ENCODE measurements at places on chromosomes 4 and X.

GRCh38 chr4:42460043-42460442 is 62.8 kb downstream of the SHISA3 start:
- DNase-seq = no peak

DNA sequence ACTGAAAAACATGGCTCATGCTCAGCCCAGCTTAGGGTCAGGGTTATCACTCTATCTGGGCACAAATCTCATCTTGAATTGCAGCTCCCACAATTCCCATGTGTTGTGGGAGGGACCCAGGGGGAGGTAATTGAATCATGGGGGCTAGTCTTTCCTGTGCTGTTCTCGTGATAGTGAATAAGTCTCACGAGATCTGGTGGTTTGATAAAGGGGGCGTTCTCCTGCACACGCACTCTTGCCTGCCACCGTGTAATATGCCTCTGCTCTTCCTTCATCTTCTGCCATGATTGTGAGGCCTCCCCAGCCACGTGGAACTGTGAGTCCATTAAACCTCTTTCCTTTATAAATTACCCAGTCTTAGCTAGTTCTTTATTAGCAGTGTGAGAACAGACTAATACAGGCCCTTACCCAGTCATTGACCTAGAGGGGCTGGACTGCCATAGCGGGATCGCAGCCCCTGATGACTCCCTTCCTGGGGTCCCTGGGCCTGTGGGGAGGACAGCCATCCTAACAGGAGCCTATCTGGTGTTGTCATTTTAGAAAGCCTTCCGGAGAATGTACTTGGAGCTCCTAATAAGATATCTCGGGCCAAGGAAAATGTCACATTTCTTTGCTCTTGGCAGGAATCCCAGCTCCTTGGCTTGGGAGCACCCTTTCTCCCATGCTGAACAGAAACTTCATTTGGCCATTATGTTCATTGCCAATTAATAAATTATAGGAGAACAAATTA is 112.6 kb downstream of the PHKA2 start:
- no peak for DNase-seq

GRCh38 chrX:49845701-49846403 is 16.7 kb downstream of the PAGE4 start:
- DNase-seq = no peak

DNA sequence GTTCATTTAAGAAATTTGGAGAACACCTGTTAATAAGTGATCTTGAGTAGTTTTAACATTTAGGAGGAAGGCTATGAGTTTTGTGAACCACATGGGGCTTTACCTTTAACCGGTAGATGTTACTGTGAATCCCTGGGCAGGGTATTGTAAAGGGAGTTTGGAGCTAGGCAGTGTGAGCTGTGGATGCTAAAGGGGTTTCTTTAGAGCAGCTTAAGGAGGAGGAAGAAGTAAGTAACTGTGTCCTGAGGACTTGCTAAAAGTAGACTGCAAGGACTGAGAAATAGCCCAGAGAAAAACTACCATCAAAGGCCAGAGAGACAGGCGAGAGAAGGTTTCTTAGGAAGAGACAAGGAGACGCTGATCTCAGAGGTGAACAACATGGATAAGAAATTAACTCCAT is 5.6 kb downstream of the RHOH start:
- no peak for DNase-seq

GRCh38 chr4:57424232-57424897 is 314.2 kb upstream of the IGFBP7 start:
- DNase-seq = no peak

GRCh38 chr4:185502386-185502785 is 30.9 kb upstream of the CCDC110 start:
- DNase-seq = no peak

- no peak for DNase-seq
These were observed 4.9 kb downstream of the CPEB2 start for GRCh38 chr4:15007201-15007600.

GRCh38 chrX:109448282-109448938 is 33.5 kb downstream of the GUCY2F start:
- DNase-seq = no peak

GRCh38 chr4:119337010-119337409 is 15.1 kb upstream of the FABP2 start:
- peak; percentile 58 for DNase-seq

GRCh38 chr4:185506422-185506821 is 28.9 kb downstream of the PDLIM3 start:
- no peak for DNase-seq

DNA sequence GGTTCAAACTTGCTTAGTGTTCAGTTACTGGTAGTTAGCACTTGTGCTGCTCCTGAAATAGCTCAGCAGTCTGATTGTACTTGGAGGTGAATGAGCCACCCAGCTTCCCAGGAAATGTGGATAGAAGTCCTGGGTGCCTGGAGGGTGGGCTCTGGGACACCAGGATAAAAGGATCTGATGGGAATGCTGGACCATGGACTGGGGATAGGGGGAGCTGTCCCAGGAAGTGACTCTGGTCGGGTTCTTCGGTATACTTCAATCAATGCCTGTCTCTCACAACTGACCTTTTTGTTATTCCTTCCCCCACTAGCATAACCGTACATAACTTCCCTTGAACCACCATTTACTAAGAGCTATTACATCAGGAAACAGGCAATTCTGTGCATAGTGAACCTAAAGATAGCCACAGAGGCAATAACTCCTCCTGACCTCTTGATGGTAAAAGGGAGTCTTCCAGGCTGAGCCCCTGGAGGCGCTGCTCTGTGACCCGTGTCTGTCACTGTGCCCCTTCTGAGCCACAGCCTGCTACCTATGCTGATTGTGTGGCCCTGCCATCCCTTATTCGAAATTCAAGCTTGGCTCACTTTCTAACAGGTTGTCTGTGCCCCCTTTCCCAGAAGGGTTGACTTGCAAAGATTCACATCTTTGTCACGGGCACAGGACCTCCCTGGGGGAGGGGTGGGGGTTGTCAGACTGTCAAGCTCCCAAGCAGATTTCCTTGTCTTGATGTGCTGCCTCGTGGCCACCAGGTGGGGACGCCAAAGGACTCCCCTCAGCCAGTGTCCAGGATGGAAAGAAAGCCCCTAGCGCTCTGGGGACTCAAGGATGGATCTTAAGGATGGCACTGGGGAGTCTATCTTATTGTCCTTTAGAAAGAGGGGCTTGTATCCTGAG is 24.5 kb upstream of the WDR1 start:
- no peak for DNase-seq

- DNase-seq = no peak
These were observed 831.8 kb upstream of the HS3ST1 start for GRCh38 chr4:12260453-12260852.

GRCh38 chr4:10480616-10481015 is 23.4 kb upstream of the ZNF518B start:
- DNase-seq = no peak

DNA sequence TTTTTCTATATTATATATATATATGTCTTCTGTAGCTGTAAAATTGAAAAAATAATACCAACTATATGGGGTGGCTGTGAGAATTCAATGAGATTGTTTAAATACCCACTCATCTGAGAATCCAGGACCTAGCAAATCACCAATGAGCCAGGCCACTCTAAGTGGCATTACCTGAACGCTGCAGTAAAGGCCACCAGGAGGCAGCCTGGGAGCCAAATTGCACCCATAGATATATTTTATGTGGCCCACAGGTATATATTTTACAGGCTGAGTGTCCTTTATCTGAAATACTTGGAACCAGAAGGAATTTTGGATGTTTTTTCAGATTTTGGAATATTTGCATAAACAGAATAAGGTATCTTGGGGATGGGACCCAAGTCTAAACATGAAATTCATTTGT is 58.2 kb upstream of the C4orf50 start:
- no peak for DNase-seq

GRCh38 chrX:107894038-107894437 is 68.4 kb downstream of the MID2 start:
- DNase-seq = peak; percentile 73

- DNase-seq = no peak
These were observed 64.6 kb downstream of the RHOH start for GRCh38 chr4:40261231-40262076.

GRCh38 chr4:87093443-87094123 is 126.8 kb downstream of the KLHL8 start:
- peak; percentile 74 for DNase-seq

DNA sequence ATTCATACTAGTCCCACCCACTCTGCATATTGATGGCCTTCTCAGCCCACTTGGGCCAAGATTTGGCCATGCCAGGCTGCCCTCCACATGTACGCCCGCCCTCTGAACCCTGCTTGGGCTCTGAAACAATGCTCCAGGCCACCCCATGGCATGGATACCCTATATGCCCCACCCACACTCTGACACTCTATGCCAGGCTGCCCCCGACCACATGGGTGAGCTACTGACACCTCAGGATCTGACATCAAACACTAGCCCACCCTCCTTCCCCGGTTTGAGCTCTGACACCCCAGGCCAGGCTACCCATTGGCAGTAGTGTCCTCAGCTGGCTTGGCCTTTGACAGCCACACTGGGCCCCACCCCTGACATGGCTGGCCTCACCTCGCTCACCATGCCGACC is 69.5 kb downstream of the HPRT1 start:
- DNase-seq = no peak

DNA sequence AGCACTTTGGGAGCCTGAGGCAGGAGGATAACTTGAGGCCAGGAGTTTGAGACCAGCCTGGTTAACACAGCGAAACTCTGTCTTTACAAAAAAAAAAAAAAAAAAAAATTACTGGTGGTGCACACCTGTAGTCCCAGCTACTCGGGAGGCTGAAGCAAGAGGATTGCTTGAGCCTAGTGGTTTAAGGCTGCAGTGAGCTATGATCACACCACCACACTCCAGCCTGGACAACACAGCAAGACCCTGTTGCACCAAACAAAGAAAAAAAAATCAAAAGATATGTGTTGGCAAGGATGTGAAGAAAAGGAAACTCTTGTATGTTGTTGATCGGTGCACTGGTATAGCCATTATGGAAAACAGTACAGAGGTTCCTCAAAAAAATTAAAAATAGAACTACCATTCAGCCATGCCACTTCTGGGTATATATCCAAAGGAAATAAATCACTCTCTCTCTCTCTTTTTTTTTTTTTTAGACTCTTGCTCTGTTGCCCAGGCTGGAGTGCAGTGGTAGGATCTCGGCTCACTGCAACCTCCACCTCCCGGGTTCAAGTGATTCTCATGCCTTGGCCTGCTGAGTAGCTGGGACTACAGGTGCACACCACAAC is 15.2 kb downstream of the SH3D19 start:
- DNase-seq = no peak

DNA sequence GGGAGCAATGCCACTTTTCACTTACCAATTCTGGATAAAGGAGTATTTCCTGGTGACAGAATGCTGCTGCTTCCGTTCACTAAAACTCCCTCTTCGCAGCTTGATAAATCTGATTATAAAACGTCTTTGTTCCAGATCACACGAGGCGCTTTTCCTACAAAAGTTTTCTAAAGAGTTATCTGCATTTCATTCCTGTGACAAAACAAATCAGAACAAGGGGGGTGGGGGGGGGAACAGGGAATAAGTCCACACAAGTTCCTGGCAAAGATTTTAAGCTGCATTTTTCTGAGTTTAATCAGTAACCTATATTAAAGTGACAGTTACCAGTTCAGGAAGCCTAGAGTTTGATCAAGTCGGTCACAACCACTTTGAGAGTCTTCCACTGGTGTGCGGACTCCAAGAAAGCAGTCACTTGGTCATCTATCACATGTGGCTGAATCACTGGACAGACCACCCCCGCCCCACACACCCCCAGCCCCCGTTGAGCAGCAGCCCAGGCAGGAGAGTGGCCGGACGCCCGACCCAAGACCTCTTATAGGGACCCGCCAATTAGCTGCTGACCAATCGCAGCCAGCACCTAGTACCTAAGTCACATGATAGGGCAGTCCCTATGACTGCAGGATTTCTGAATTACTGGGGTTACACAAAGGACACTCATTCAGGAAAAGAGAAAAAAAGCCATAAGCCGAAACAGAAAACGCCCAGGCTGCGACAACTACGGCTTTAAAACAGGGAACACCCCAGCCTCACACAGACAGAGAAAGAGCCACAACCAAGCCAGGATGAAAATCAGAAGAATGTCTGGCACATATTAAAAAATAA is 569.3 kb upstream of the DIPK2B start:
- DNase-seq = peak; percentile 90

DNA sequence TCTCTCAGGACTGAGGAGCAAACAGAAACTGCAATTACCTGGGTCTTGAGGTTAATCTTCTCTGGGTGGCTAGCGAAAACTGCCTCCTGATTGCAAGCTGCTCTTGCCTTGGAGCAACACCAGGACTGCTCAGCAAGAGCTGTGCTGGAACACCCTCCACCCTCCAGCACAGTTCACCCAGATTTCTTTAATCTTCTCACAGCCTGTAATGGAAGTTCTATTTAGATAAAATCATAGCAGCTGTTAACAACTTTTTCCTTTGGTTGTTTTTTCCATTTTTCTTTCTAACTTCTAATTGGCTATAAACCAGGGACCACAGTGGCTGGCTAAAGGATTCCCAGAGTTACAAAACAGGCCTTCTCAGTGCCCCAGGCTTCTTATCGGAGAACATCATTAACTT is 36.3 kb downstream of the OPHN1 start:
- no peak for DNase-seq

DNA sequence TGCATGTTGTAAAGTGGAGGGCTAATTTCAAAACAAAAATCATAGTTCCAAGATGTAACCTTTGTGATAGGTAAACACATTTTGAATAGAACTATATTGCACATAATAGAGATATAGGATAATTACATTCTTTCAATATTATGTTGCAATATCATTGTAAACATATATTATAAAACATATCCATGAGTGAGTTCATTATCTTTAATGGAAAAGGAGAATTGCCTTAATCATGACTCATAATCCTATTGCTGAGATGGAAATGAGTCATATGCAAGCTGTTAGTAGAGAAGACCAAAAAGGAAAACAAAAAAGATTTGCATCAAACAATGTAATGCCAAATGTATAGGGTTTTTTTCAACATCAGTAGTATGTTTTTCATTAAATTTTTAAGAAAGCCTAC is 73.7 kb upstream of the WDR44 start:
- no peak for DNase-seq

DNA sequence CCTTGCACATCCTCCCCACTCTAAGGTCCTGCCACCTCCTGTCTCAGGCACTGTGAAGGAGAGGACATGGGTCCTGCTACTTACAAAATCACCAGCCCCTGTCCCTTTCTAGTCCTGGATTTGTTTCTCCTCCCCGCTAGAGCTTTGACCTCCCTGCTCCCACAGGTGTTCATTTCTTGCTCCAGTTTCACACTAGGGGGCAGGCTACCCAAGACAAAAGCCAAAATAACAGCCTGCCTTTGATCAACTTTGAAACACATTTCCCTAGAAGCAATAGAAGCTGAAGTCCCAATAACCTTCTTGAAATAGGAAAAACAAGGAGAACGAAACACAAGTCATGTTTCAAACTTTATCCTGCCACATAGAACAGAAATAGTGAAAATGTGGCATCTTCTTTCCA is 164.4 kb downstream of the QDPR start:
- peak; percentile 51 for DNase-seq

- DNase-seq = peak; percentile 73
These were observed 31.6 kb upstream of the IRAK1 start for GRCh38 chrX:154051201-154051810.

GRCh38 chrX:50613846-50614245 is 143.2 kb upstream of the DGKK start:
- no peak for DNase-seq
